Thyroid gland (tissue), 4 donors: ENCODE measurements at places on chromosomes 5 and 9.

- no peak for DNase-seq
Observed at GRCh38 chr9:130230631-130231030, 34.9 kb upstream of the HMCN2 start.

GRCh38 chr9:326667-327066, 112.0 kb downstream of the DOCK8 start:
- DNase-seq: no peak

GRCh38 chr5:55037046-55037771, 13.2 kb downstream of the GZMK start:
- peak; percentile 7 for DNase-seq

DNA sequence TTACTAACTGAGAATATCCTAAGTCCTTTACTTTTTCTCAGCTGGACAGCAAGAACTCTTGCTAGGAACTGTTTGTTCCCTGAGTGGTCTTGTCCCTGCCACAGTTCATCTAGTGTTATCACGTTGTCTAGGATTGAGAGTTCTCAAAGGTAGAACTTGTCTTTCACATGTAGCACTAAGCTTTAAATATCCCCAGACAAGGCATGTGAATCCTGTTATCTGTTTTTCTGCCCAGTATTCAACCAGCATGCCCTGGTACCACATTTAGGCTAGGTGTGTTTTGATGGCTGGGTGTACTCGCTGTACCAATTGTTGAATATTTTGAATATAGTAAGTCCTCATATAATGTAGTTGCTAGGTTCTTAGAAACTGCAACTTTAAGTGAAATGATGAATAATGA, 27.9 kb upstream of the PDZD2 start:
- no peak for DNase-seq

DNA sequence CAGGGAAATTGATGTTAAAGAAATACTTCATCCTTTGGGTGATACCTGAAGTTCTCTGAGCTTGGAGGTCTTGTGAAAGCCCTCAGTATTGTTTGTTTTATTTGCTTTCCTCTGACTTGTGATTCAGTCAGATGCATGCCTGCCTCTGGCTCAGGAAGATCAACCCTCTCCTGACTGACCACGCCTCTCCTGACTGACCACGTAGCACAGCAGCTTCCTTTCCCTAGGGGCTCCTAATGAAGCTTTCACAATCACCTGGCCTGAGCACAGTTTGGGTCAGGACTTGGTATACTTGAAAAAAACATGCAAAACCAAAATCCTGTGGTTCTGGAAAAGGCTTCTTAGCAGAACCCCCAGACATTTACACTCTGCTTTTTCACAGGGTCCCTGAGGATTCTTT, 3.8 kb downstream of the TGFBI start:
- no peak for DNase-seq

DNA sequence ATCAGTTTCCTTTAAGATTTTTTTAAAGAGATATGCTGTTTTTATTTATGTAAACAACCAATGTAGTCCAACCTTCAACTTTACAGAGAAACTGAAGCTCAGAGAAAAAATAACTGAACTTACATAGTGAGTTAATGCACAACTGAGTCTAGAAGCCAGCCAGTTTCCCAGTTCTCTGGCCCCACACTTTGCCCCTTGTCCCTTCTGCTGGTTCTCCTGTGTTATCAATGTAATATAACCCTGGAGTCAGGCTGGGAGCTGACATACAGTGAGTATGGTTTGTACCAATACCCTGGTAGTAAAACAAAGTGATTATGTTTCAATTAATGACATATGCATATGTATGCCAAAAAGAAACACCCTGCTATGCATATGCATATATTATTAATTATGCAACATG, 32.2 kb upstream of the GRIA1 start:
- no peak for DNase-seq

- DNase-seq: no peak
Observed at GRCh38 chr5:127941646-127942045, 141.9 kb upstream of the SLC12A2 start.

DNA sequence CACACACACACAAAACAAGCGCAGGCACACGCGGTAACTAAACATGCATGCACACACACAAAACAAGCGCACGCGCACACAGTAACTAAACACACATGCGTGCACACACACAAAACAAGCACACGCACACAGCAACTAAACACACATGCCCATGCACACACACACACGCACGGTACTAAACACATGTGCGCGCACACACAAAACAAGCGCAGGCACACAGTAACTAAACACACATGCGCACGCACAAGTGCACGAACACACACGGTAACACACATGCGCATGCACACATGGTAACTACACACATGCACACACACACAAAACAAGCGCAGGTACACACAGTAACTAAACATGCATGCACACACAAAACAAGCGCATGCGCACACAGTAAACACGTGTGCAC, 19.9 kb upstream of the SLC6A3 start:
- no peak for DNase-seq

- DNase-seq: no peak
Observed at GRCh38 chr5:91121347-91121993, 261.6 kb downstream of the ARRDC3 start.

DNA sequence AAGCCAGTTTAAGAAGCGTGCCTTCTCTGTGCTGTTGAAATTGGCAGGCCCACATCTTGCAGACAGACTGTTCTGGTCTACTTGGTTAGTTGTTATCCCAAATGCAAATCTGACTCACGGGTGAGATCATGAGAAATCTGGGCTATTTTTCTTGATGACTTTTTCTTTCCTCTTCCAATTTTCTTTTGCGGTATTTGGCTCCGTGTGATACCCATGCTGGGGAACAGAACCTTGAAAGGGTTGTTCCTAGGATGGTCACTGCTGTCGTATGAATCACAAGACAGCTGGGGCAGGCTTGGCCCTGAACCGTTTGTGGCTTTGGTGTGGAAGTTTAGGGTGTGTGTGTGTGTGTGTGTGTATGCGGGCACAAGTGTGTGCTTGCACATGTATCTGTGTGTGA, 24.6 kb downstream of the PDZD2 start:
- no peak for DNase-seq

- no peak for DNase-seq
Observed at GRCh38 chr9:18237776-18238175, 236.2 kb upstream of the ADAMTSL1 start.

- DNase-seq: no peak
Observed at GRCh38 chr5:55820488-55820887, 30.7 kb upstream of the IL31RA start.

DNA sequence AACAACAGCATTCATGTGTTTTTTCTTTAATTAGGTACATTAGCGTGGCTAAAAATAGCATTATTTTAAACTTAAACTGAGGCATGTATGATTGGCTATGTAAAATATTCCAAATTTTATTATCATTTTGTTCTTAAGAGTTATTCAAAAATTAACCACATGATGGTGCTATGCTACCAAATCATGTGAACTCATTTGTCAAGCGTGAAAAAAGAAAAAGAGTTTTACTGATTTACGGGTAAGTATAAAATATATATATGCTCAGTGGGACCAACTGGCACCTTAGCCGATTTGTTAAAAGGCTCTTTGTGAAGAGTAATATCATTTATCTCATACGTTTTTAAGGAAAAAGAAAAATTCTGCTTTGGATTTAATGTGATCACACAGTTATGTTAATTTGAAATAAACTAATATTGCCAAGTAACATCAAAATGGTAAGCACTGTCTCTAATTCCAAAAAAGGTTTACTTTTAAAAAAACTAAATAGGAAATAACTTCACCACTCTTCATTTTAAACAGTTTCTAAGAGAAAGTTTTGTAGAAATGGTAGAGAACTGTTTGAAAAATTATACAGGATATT, 1042.3 kb downstream of the CDH12 start:
- no peak for DNase-seq

DNA sequence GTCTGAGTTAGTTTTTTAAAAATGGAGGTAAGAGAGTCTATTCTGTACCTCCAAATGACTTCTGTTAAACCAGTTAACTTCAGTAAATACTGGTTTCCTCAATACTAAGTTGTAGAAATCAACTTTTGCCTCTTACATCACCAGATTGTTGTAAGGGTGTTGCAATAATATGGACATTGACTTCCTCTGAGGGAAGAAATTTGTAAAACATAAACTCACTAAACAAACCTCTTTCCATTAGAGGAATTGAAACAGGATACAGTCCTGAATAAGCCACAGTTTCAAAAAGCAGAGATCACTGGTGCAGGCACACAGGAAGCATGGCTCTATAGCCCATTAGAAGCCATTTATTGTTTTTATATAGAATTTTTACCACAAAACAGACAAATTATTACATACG, 32.7 kb upstream of the SLCO6A1 start:
- DNase-seq: no peak
